Central memory CD4-positive, alpha-beta T cell (primary cell): ENCODE measurements at places on chromosomes 3 and 15.
A peak's percentile ranks its signal among the peaks of the same experiment; 100 is the strongest.

DNA sequence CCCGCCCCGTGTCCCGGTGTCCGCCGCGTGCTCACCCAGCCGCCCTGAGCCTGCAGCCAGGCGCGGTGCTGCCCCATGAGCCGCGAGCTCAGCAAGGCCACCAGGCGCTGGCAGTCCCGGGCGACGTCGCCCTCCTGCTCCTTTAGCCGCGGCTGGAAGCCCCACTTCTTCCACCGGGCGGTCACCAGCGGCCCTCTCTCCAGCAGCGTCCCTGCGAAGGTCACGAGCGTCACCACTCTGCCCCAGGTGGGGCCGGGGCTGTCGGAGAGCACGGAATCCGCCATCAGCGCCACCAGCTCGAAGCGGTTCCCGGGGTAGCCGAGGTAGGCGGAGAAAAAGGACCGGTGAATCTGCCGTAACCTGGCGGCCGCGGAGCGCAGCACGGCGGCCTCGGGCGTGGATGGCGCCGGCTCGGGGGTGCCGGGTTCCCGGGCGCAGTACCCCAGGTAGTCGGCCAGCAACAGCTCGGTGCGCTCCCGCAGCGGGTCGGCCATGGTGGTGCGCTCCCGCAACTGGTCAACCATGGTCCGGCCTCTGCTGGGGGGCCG, 298 bp downstream of the BCL2L10 start:
- peak; percentile 30 for DNase-seq

- DNase-seq = no peak
Measured at GRCh38 chr3:47024932-47025331, 45.5 kb downstream of the NBEAL2 start.

- no peak for DNase-seq
Measured at GRCh38 chr3:15676259-15676658, 74.7 kb downstream of the BTD start.

DNA sequence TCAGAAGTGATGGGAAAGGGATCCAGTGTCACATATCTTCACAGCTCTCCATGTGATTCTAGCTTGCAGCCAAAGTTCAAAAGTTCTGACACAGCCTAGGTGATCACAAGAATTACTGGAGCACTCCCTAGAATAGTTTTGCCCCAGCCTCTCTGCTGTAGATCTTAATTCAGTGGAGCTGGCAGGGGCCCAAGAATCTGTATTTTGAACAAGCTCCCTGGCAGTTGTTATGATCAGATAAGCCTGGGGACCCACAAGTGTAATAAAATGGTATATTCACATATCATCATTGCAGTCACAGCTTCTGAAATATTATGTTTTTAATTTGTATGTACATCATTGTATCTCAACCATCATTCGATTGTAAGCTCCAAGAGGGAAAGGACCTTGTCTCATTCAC, 62.3 kb downstream of the NOX5 start:
- DNase-seq = no peak

DNA sequence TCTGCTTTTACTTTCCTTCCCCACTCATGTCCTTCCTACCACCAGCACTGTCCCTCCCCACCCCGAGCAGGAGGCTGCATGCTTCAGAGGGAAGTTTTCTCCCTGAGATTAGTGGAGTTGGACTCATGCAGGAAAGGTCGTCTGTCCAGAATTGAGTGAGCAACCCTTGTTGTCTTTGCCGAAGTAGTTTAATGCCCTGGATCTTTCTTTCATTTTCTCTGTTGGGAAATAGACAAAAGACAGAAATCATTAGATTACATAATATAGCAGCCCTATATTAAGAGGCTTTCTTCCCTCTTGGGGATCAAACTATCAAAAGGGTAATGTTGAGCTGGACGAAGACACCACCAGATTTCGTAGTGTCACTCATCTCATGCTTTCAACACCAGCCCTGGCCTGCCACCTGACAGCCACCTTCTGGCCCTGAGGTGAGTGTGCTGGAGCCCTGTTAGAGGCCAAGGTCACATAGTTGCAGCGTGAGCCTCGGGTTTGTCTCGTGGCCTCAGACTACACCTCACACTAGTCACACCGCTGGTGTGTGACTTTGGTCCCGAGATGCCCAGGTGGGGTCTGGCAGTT, 231.0 kb downstream of the ITPR1 start:
- DNase-seq = no peak

DNA sequence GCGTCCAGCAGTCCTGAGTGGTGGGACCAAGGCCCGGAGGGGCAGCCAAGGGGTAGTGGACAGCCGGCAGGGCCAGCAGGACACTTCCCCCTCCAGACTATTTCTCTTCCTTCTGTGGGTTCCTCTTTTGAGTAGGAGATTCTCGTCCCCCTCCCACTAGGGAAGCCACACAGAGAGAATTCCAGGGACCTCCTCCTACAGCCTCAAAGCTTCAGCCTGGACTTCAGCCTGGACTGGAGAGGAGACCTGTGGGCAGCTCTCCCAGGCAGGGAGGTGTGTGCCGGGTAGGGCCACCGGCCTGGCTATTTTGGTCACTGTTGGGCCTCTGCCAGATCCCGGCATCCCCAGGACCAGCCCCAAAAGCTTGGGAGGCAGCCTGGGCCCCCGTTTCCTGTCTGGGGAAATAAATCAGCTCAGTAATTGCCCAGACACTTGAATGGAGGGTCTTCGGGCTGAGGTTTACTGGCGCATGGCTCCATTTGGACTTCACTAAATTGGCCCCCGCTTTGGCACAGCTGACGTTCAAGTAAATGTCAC, 1.3 kb downstream of the SLC6A6 start:
- DNase-seq = no peak

DNA sequence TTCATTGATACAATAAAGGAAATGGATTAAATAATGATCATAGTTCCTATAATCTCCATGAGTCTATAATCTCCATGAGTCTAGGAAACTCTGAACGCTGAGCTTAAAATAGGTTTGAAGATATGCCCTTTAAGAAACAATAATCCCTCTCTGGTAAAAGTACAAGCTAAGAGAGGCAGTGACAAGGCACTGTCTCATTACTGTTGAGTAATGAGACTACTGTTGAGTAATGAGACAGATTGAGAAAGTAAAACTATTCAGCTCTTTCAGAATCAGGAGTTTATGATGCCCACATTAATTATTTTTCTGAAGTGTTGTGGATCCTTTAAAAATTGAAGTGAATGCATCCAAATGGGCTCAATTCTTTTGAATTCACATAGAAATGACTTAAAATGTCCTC, 235.5 kb upstream of the THRB start:
- DNase-seq = no peak

GRCh38 chr3:195185583-195185982, 85.4 kb downstream of the XXYLT1 start:
- DNase-seq = no peak

DNA sequence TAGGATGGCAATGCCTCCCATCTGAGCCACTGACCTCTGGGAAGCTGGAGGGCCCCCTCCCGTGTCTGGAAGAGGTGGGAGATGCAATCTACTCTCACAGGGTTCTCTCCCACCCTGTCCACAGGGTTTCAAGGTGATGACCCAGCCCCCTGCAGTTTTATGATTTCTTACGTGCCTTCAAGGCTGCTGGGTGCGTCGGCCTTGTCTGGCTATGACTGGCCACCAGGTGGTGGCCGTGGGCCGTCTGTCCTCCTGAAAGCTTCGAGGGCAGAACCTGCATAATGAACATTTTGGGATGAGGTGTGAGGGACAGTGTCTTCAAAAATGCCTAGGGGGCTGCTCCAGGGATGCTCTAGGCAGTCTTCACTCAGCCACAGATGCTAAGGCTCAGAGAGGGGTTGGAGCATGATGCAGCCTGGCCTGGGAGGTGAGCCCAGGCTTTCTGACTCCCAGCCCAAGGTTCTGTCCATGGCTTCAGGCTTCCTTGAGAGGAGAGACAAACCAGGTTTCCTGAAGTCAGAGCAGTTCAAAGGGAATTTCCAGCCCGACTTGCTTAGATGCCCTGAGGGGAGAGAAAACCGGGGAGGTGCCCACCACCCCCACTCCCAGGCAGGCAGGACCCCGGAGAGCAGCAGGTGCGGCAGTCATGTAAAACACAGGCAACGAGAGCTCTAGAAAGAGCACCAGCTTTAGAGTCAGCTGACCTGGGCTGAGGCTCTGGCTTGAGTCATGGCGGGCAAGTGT, 18.7 kb downstream of the ISG20 start:
- DNase-seq = no peak

- no peak for DNase-seq
Measured at GRCh38 chr15:52540374-52541012, 11.8 kb upstream of the MYO5A start.

DNA sequence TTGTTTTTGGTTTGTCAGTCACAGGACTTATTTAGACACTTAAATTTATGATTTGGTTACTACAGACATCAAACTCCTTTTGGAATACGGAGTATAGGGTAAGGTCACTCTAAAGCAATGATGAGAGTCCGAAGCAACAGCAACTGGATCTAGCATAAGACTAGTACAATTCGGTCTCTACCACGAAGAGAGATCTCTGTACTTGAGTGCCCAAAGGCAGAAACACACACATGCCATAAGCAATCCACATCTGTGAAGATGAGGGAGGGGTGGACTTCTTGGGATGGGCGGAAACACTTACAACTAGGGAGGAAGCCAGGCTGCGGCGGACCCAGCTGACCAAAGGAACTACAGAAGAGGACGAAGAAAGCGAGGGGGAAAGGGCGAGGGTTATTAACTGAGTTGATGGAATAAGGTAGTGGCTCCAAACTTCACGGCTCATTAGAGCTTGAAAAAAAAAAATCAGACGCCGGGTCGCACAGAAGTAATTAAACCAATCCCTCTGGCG, 595 bp downstream of the DPH6 start:
- no peak for DNase-seq

DNA sequence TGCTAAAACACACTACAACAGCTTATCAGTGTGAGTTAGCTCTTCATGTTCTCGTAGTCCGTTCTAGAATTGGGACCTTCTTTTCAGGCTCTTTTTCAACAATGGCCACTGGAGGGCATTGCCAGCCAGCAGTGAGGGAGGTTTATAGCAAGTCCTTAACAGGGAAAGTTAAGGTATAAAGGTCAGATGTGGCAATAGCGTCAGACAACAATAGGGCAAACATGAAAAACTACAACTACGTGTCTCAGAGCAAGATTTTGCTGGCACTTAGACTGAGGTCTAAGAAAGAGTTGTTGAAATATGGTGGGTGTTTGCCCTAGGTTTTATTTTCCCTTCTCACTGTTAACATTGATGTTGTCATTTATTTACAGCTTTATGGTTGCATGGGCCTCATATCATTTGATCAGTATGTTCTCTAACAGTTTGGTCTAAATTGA, 161.4 kb downstream of the GMNC start:
- no peak for DNase-seq

DNA sequence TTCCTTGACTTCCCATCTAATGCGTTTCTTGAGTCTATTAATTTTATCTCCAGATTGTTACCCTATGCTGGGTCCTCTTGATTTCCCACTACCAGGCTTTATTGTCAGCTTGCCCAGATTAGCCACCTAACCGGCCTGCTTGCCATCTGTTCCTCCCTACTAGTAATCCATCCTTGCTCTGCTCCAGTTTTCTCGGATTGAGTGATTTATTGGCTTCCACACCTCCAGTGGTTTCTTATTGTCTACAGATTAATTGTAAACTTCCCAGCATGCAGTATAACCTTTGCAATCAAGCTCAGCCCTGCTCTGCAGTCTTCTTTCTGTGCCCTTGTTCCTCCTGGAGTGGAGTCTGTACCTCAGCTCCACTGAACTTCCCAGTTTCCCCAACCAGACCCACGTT, 63.4 kb downstream of the ARHGEF26 start:
- no peak for DNase-seq

GRCh38 chr3:177512945-177513814, 315.9 kb upstream of the TBL1XR1 start:
- DNase-seq = no peak

DNA sequence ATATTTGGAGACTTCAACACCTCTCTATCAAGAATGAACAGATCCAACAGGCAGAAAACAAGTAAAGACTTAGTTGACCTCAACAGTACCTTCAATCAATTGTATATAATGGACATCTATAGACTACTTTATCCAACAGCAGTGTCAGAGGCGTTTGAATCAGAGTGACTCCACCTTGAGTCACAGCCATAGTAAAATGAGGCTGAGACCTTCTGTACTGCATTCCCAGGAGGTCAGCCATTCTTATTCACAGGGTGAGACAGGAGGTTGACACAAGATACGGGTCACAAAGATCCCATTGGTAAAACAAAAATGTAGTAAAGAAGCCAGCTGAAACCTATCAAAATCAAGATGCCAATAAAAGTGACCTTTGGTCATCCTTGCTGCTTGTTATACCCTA, 299.8 kb downstream of the CNTN3 start:
- DNase-seq = no peak

DNA sequence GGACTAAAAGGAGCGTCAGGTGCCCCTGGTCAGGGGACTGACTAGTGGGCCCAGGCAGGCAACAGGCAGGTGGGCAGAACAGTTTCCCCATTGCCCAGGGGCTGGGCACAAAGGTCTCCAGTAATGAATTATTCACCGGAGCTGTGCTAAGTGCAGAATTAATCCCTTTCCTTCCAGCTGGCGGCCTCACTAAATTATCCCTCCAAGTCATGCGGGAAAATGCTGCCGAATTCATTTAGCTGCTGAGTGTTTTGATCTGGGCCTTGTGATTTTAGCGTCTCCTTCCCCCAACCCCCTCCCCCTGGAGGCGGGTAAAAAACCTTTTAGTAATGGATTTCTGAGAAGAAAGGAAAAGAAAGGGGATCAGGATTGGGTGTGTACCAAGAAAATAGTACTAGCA, 47.2 kb downstream of the CCDC33 start:
- no peak for DNase-seq

GRCh38 chr15:53470743-53471142, 288.7 kb downstream of the WDR72 start:
- DNase-seq = no peak

DNA sequence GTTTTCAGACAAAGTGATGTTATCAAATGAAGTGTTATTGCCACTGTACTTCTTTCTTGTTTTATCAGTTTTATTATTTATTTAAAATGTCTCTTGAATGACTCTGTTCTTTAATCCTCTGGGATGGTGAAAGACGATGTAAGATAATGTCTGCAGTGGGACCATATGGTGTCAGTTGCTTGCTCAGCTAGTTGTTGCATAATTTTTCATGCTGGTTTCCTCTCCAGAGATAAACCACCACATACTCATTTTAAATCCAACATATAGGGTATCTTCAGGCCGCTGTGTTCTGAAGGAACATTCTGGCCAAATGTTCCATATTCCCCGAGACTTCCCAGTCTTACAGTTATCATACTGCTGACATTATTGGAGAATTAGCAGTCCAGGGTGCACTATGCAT, 75.9 kb downstream of the GABRG3 start:
- no peak for DNase-seq

DNA sequence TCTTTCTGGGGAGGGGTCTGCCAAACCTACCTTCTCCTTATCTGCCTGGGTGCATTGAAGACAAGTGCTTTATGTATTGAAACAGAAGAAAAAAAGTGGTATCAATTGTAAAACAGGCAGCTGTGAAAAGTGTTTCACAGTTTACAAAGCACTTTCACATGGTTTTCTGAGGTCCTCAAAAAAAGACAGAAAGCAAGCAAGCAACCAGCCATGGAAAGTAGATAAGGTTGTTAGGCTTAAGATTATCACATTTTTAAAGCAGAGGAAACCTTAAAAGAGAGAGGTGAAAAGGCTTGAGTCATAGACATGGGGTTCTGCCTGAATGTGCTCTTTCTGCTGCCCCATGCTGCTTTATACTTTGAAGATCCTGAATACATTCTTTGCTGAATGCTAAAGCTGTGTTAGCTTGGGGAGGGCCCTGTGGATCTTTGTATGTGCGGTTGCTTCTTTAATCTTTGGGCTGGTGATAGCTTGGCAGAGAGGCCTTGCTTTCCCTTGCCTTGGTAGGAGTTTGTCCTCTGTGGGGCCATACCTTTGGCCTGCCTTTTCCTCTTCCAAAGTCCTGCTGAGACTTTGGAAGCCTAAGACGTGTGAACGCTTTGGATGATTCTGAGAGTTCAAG, 2.6 kb downstream of the SMAD3 start:
- DNase-seq = no peak
